ENCODE measurements at places on chromosomes 4 and X. TPM values are rescaled to one million over a fixed set of nuclear protein-coding genes. Genes with fewer than 3 reads are reported as not detected.

GRCh38 chr4:168527560-168527959 lies 30.7 kb downstream of the PALLD start:
- DNase-seq = no peak

DNA sequence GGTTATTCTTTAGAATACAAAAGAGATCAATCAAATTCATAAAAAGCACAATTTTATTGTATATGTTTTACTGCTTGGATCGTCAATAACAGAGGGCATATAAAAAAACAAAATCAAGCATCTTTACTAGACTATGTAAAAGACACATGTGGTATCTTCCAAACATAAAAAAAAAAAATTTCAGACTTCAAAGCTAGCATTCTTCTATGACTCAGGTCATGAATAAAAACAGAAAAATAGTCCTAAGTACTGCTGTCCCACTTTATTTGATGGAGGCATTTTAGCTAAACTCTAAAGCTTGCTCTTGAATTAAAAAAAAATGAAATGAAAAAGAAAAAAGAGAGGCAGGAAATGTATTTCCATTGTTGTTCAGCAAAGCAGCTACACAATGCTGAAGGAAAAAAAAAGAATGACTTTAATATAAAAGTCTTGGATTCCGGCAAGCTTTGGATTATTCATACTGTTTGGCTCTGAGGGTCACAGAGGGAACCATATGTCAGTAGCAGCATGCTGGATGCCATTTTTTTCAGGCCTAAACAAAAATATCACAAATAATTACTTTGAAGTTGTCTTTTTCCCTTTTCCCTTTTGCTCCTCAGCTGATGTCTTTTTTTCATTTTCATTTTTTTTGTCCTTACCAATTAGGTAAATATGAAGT lies 249.1 kb upstream of the DIAPH2 start:
- DNase-seq = no peak

DNA sequence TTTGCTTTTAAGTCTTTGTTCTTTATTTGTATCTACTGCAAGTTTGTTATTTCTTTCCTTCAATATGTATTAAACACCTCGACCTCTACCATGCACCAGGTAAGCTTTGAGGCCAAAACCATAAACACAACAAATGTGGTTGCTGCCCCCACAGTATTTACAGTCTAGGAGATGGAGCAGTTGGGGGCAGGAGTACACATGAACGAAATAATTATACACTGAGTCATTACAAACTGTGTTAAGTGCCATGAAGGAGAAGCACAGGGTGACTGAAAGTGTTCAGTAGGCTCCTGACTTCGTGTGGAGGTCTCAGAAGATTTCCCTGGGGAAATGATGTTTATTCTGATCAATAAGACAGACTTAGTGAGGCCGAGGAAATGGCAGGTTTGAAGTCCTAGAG lies 30.3 kb downstream of the SLC25A43 start:
- DNase-seq = no peak

DNA sequence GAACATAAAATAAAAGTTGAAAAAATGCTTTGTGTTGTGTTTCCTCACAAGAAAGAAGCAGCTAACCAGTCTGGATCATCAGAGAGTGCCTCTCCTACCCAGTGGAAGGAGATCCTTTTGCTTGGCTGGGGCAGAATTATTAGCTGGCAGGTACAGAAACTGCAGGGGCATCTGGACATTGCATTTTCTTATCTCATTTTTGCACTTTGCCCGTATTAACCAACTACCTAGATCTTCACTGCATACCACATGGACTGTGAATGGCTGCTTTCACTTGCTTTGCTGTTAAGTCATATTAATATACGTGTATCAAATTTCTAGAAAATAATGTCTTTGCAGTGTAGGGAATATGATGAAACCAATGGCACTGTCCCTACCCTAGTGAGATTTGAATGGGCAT lies 52.9 kb upstream of the PDGFRA start:
- DNase-seq = no peak

The RPS6KA6 gene
- total RNA-seq = 15.9 TPM

The TKTL2 gene
- total RNA-seq = not detected
